ENCODE measurements at places on chromosomes 12 and 14.

DNA sequence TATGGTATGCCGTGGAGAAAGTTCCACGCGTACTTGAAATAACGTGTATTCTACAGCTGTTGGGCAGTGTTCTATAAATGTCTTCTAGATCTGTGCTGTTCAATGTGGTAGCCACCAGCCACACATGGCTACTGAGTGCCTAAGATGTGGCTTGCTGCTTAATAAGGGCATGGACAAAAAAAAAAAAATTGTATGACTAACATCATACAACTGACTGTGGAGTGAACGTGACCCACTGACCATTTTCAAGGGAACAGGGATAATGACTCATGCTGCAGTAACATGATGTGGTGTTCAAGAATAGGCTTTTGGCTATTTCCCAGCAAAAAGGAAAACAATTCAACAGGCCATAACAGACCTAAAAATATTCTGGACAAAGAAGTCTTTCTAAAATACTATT, 13.0 kb downstream of the ATG14 start:
- no peak for DNase-seq

DNA sequence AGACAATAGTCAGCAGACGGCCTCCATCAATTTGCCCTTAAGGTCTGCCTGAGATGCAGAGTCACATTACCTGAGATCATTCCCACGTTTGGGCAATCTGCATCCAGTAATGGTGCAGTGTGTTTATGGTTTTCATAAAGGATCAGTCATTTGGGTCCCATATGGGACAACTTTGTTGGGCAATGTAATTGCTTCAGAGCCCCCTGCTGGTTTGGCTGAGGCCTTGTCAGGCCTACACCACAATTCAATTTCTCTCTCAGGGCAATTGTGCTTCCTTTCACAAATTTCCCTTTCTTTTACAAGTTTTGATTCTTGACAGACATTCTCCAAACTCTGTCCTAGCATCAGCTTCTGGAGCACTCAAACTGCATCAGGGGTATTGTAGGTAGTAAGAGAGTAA, 191.2 kb upstream of the SSTR1 start:
- no peak for DNase-seq

- no peak for DNase-seq
Measured at GRCh38 chr12:21026302-21026701, 104.7 kb upstream of the SLCO1B1 start.

GRCh38 chr14:72247896-72248465, 315.8 kb downstream of the RGS6 start:
- no peak for DNase-seq

DNA sequence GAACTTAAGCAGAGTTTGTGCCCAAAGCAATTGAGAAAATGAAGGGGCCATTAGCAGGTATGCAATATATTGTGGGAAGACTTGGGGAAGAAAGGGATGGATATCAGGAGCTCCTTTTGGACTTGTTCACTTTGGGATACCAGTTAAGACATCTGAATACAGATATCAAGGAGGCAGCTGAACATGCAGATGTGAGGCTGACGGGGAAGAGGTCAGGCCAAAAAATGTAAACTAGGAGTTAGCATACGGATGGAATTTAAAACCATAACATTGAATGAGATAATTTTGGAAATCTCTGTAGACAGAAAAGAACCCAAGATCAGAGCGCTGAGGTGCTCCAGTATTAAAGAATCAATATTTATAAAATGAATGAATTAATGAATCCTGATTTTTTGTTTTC, 53.4 kb downstream of the OSBPL8 start:
- no peak for DNase-seq

DNA sequence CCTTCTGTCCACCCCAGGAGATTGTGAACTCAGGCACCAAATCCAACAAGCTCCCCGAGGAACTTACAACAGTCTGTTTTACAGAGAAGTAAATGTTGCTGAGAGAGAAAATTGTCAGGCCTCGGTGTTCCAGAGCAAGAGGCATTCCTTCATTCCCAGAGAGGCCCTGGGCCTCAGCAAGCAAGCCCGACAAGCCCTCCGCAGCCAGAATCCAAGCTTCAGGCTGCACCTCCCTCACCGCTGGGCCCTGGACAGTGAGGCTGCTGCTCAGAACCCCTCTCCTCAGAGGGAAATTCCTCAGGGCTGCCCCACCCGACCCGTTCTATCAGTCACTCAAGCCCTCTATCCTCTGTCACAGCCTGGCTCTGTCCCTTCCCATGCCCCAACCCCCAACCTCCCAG, 56.4 kb downstream of the ZFP36L1 start:
- peak; percentile 45 for DNase-seq

DNA sequence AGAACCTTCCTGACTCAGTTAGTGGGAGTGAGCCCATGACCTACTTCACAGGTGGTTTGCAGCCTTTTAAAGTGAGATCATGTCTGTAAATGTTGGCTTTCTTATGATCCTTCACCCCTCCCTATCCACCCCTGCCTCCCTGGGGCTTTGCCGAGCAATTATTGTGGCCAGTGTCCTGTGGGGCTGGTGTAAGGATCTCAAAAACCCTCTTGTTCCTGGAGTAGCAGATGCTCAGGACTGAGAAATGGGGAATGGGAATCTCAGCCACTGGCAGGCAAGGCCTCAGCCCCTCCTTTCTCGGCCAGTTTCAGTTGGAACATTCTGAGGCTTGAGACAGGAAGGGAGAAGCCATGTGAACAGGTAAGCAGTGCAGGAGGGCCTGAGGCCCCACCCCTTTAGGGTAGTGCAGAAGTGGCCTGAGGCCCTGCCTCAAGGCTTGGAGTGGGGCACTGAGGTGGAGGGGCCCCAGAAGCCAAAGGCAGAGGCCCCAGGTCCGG, 53.8 kb downstream of the PLEKHG3 start:
- no peak for DNase-seq

DNA sequence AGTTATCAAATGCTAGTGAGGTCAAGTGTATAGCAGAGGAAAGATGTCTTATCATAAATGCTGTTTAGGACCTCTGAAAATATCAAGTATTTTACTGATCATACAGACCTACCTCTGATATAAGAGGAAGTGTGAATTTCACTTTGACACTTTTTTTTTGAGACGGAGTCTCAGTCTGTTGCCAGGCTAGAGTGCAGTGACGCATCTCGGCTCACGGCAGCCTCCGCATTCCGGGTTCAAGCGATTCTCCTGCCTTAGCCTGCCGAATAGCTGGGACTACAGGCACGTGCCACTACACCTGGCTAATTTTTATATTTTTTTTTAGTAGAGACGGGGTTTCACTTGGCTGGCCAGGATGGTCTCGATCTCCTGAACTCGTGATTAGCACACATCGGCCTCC, 55.1 kb upstream of the PIK3C2G start:
- DNase-seq = no peak

DNA sequence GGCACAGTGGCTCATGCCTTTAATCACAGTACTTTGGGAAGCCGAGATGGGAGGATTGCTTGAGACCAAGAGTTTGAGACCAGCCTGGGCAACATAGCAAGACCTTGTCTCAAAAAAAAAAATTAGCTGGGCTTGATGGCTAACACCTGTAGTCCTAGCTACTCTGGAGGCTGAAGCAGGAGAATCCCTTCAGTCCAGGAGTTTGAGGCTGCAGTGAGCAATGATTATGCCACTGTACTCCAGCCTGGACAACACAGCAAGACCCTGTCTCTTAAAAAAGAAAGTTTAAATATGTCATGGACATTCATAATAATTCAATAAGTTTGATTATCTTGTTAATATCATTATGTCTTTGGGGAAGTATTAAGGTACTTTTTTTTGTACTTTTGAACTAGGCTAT, 38.9 kb downstream of the KIAA0586 start:
- no peak for DNase-seq

GRCh38 chr14:96509457-96510090, 7.4 kb downstream of the PAPOLA start:
- no peak for DNase-seq

GRCh38 chr14:67251573-67252226, 10.5 kb downstream of the PALS1 start:
- DNase-seq = no peak

DNA sequence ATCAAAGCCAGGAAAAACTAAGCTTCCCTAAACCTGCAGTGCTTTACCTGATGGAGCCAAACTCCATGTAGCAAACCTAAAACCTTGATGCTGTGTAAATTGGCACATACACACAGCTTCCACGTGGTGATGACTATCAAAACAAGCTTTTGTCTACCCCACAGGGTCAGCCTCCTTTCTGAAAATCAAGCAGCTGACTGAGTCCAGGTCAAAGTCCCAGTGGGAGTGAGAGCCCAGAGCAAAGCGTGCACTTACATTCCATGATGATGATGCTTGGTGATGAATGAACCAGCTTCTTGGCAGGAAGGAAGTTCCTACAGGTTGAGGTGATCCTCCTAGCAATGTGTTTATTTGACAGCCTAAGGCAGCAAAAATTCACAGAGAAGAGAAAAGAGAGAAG, 630.0 kb upstream of the TBX3 start:
- no peak for DNase-seq

DNA sequence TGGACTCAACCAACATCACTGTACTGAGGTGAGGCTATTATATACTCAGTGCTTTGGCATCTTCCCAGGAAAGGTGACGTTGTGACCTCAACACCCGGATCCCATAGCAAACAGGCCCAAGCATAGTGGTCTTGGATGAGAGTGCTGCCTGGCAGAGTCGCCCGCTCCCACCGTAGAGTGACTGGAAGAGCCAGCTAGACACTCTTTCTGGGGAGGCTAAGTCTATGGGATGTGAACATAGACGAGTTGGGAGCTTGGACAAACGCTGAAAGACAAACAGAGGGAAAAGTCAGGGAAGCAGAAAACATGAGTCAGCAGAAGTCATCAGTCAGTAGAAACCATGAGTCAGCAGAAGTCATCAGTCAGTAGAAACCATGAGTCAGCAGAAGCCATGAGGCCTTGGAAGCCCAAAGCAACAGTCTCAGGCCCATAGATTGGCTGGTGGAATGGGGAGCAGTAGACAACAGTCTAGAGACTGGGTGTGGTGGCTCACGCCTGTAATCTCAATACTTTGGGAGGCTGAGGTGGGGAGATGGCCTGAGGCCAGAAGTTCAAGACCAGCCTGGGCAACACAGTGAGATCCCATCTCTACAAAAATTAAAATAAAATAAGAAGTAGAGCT, 66.4 kb upstream of the MAP1LC3B2 start:
- no peak for DNase-seq

DNA sequence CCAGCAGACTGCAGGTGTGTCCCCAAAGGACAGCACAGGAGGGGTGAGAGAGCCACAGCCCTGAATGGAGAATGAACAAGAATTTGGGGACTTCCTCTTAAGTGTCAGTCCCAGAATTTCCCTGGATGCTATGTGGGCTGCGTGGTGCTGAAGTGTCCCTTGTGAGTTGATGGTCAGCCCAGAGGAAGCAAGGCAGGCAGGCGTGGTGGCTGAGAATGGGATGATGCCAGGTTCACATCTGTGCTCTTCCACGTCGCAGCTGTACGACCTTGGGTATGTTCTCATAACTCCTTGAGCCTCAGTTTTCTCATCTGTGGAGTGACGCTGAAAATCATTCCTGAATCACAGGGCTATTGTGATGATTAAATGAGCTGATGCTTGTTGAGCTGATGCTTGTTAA, 62.1 kb upstream of the GPATCH2L start:
- DNase-seq = no peak

GRCh38 chr14:103908580-103908979, 19.7 kb upstream of the TDRD9 start:
- DNase-seq = no peak

DNA sequence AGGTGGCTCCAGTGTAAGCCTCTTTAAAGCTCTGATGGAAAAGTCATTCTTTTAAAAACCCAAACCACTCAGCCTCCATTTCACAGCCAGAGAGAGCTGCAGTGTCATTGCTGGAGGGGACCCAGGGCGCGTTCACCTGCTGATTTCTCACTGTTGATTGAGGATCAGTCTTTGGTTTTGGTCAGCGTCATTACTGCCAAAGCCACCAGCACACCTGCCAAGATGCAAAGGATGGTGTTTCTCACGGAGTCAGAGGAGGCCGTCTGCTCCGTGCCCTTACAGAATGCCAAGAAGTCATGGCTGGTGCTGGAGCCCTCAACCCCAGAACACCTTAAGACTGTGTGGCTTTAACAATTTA, 32.8 kb upstream of the BATF start:
- no peak for DNase-seq

- no peak for DNase-seq
Measured at GRCh38 chr14:52110441-52111086, 41.7 kb upstream of the NID2 start.

DNA sequence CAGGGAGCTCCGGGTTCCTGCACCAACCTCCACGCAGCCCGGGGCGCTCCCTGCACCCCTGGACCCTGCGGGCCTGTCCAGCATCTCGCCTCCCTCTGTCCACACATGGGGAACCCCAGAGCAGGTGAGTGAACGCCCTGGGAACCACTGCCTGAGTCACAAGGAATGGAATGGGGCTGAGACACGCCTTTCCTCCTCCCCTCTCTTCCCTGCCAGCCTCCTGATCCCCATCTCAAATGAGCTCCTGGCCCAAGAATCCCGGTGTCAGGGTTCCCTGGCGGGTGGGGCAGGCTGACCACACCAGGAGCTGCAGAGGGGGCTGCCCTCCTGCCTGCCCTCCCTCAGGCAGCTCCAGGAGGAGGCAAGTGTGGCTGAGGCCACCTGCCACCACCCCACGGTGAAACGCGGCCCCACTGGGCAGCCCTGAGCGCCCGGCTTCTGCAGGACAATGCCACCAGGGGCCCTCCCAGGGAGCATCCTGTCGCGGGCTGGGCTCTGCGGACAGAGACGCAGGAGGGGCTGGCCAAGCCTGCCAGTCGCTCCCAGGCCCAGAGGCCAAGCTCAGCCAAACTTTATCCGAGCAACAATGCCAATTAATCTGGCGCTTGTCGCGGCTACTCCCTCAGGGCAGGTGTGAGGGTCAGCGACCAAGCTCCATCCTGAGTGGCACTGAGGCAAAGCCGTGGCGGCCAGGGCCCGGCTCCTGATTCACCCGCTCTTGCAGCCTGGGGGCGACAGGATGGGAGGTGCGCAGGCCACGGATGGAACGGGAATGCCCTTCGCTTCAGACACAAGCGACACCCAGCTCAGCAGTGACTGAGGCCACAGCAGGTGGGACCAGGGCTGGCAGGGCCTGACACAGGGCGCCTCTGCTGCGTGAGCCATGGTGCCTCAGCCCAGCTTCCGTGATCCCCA, 44.3 kb downstream of the GALNT9 start:
- no peak for DNase-seq

DNA sequence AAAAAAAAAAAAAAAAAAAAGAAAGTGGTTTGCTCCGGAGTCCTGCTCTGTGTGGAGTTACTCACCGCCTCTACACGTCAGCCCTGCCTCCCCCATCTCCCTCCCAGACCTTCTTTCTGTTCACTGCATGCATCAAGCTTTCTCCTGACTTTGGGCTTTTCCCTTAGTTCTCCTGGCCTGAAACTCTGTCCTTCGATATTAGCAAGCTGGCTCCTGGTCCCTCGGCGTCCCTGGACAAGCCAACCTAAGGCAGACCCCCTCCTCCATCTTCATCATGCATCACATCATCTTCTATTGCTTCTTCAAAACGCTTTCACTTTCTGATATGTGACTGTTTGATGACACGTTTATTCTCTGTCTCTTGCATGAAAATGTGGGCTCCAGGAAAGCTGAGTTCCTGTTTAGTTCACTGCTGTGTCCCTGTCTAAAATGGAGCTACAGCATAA, 40.6 kb downstream of the SLC15A4 start:
- no peak for DNase-seq
